CD14-positive monocyte (primary cell): ENCODE measurements at places on chromosomes 12 and 14. TPM values are rescaled to one million over a fixed set of nuclear protein-coding genes. Genes with fewer than 3 reads are reported as not detected.

Gene SYCP3
- not detected for polyA plus RNA-seq

Gene RDH16
- polyA plus RNA-seq: not detected

DNA sequence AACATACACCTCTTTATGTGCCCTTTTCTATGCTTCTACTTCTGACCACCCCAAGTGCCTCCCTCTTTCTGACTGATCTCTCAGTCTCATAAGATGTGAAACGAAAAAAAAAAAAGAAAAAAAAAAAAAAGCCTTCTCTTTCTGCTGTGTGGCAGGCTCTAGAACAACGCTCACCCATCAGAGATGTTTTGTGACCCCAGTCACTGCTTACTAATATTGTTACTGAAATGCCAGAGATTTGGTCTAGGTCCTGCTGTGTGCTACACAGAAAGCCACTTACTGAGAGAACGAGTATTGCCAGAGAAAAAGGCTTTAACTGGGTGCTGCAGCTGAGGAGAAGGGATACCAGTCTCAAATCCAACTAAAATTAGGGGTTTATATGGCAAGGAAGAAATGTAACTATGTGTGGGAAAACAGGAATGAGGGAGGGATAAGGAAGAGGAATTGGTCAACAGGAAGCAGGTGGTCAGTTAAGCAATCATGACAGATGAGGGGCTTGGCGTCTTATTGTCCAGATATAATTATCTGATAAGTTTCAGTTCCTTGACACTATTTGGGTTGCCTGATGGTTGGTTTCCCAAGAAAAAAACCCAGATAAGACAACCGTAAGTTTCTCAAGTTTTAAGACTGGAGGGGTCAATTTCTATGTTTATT, 149.0 kb downstream of the NAV3 start:
- H3K27ac ChIP-seq: no peak overlapping the region
- H3K4me1 ChIP-seq: no peaks in the 10 kb centered on the region
- no peak for DNase-seq
- no peak overlapping the region for H3K4me3 ChIP-seq

DNA sequence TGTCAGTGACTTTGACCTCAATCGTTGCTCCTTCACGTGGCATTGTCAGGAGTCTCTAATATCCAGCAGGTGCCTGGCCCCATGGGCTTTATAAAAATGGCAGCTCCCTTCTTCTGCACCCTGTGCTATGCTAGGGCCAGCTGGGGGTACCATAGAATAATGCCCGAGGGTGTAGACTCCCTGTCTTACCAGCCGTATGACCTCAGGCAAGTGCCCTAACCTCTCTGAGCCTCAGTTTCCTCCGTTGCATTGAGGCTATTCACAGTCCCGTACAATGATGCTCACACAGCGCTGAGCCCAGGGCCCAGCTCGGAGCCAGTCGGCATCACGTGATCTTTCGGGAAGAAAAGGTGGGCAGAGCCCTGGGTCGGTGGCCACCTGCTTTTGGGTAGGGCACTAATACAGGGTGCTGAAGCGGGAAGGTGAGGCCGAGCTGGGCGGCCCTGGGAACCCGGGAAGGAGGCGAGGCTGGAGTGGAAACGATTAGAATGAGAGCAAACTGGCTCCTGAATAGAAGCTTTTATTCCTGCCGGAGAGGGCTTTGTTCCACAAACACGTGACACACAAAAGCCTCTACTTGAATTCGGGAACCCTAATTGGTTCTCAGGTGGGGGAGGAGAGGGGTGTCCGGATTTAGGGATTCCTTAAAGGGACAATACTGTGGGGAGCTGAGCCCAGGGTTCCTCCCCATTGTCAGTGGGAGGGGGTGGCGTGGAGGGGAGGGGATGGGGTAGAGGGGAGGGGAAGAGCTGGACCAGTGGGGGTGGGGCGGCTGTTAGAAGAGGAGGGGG, 19.9 kb upstream of the MSI1 start:
- H3K4me1 ChIP-seq: no peaks in the 10 kb centered on the region
- DNase-seq: no peak
- H3K27ac ChIP-seq: no peak overlapping the region
- peaks cover 7% of the 10 kb centered on the region for H3K27me3 ChIP-seq

GRCh38 chr14:71332476-71332875, 425.2 kb downstream of the PCNX1 start:
- H3K27me3 ChIP-seq: no peaks in the 10 kb centered on the region
- no peak overlapping the region for H3K4me3 ChIP-seq
- peaks cover 9% of the 10 kb centered on the region for H3K36me3 ChIP-seq

DNA sequence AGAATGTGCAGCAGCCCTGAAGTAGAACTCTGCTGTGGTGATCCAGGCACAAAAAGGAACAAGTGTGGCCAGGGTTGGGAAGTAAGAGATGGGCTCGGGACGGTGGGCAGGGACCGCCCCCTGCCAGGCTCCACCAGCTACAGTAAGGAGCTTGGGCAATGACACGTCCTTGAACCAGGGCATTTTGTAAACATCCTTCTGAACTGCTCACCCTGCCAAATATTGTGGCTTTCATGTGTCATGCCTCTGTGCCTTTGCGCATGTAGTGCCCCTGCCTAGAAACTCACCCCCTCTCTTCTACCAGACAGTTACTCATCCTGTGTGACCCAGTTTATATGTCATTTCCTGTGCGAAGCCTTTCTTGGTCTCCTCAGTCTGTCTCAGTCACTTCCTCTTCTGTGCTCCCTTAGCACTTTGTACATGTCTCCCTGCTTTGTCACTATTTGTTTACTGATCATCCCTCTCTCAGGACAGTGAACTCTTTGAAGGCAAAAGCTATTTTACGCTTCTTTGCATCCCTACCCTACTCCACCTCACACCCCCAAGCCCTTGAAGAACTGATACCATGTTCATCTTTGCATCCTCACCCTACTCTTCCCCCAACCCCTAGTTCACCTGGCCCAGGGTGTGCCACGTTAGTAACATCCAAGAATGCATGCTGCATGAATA, 108.9 kb upstream of the PLEKHG7 start:
- DNase-seq: peak; percentile 96
- H3K27ac ChIP-seq: peak overlapping the region; percentile 44
- peaks cover 11% of the 10 kb centered on the region for H3K4me1 ChIP-seq
- no peaks in the 10 kb centered on the region for H3K27me3 ChIP-seq

DNA sequence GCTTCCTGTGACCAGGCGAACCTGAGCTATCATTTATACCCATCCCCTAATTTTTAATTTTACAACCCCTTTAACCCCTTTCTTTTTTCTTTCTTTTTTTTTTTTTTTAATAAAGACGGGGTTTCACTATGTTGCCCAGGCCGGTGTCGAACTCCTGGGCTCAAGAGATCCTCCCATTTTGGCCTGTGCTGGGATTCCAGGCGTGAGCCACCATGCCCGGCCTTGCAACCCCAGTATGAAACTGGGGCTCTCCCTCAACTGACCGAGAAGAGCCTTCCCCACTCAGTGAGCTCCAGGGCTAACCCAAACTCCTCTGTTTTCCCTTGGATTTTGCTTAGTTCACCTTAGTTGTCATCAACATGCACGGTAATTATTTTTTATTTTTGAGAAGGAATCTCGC, 992 bp downstream of the CPSF2 start:
- peaks cover 46% of the 10 kb centered on the region for H3K36me3 ChIP-seq
- H3K27ac ChIP-seq: peak overlapping the region; percentile 95
- no peak for DNase-seq
- peak overlapping the region; percentile 62 for H3K4me3 ChIP-seq
- no peaks in the 10 kb centered on the region for H3K27me3 ChIP-seq
- H3K4me1 ChIP-seq: peaks cover 33% of the 10 kb centered on the region
